Immature natural killer cell (primary cell): ENCODE measurements at places on chromosomes 3 and 15. TPM values are rescaled to one million over a fixed set of nuclear protein-coding genes. Genes with fewer than 3 reads are reported as not detected.

GRCh38 chr15:59437817-59438624 is at the start of gene FAM81A:
TSS of gene FAM81A (plus strand) at chr15:59438186. CDS start at chr15:59458627, 20,441 bp downstream.
- peak; percentile 56 for DNase-seq

DNA sequence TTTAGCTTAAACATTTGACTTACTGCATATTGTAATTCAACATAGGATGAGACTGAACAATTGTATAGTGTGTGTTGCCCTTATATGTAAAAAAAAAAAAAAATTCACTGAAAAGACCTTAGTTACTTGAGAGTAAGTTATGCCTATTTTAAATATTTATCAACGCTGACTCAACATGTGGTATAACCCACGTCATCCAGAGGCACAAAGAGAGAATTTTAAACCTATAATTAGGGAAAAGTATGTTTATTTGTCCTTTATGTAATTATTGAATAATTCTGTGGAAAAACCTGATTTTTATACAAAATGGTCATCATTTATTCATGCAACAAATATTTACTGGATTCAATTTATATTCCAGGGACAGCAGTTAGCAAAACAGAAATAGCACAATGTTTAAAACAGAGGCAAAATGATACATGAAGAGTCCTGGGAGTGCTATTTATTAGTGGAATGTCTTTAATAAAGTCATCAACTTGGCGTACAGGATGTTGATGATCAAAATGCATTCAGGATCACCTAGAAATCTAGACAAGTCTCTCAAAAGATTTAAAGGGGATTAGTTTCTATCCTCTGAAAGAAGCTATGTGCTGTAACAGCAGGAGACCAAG is 223.7 kb downstream of the PCCB start:
- DNase-seq: no peak

GRCh38 chr3:13596426-13597205 is 47.7 kb downstream of the FBLN2 start:
- DNase-seq: no peak

GRCh38 chr3:59303452-59303851 is 253.6 kb upstream of the CFAP20DC start:
- no peak for DNase-seq

The TOPAZ1 gene
- polyA plus RNA-seq: not detected

DNA sequence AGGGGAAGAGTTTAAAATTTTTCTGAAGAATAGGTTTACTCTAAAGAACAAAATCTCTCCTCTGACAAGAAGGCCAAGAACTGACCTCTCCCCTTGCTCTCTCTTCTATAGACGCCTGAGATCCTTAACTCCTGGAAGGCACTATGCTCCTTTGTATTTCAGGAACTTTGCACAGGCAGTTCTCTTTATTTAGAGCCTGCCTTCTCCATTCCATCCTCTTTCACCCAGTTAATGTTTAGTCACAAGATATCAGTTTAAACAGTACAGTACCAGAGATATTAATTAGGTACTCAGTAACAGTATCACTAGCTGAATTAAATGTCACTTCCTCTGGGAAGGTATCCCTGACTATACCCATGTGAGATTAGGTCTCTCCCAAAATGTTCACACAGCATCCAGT is 33.5 kb downstream of the HERC1 start:
- no peak for DNase-seq

The C3orf49 gene
- polyA plus RNA-seq: not detected

The AGBL1 gene
- polyA plus RNA-seq: not detected

The PLA2G4D gene
- polyA plus RNA-seq: not detected

The TRIM71 gene
- polyA plus RNA-seq: not detected

The SPTSSB gene
- polyA plus RNA-seq: 70.0 TPM

DNA sequence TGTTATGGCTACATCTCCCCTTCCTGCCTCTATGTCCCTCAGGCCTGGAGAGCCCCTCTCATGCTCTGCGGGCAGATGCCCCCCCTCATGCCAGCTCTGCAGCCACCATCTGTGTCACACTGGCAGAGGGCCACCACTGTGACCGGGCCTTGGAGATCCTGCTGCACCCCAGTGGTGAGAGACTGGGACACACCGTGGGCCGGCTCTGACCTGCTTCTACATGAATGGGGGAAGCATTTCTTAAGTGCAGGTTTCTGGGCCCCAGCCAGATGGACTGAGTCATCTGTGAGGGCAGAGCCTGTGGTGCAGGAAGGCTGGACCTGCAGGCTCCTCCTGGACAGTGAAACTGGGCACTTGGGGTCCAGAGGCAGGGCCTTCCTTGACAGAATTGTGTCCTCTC is 4.8 kb downstream of the VWA5B2 start:
- no peak for DNase-seq

DNA sequence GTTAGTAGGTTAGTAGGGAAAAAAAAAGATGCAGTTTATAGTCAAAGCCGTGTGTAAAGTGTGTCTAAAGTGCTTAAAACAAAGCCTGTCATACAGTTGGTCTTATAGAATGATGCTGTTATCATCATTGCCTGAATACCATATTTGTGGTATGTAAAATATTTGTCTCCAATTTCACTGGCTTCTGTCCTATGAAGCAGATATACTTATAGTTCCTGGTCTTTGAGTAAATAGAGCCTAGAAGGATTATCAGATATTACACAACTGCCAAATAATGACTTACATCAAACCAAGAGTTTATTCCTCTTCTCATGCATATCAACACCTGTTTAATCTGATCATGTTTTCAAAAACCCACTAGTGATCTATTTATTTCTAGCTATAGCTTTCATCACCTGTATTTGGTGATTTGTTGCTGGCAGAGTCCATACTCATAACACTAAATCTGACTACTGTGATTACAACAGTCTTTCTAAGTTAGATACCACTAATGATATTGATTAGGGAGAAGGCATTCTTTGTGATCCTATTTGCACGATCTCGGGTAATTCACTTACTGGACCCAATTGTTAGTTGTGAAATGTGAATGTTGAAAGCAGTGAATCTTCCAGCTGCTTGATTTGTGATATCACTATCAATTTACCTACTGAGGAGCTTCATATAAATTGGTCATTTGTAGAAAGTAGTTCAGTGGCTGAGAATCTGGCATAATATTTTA is 413.7 kb downstream of the LPP start:
- DNase-seq: no peak

The ADPRH gene
- 13.9 TPM for polyA plus RNA-seq

DNA sequence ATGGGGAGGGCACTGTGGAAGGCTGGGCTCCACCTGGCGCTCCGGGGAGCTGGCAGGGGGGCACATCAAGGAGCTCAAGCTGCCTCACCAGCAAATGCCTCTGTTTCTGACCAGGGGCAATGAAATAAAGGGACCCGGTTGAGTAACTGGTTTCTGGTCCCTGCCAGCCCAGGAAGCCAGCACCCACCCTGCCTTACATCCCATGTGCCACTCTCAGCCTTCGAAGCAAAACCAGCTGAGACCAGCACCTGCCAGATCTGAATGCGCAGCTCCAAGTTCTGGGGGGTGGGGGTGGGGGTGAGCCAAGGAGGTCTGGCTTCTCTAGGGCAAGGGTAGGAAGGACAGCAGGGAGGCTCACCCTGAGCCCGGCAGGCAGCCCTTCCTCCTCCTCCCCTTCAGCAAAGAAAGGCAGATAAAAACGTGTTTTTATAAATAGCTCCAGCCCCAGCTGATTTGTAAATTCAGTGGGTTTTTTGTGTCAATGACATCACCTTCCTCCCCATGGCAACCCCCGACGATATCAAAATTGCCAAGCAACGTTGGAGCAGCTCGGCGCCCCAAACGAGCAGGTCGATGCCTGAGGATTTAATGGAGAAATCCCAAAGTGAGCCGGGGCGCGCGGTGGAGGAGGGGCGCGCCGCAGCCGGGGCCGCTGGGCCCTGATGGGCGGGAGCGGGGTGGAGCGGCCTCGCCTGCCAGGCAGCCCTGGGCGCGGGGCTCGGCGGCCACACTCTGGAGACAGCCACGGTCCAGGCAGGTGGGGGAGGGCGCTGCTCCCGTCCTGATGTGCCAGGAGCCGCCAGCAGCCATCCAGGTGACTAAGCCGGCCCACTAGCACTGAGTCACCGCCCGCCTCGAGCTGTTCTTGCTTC is at the start of gene PAK6:
PAK6 (plus strand) TSS at position 532 of the 872 bp plus-strand sequence. CDS start 25,723 bp downstream, outside the sequence.
- no peak for DNase-seq

The GOLGA8J gene
- 0.17 TPM for polyA plus RNA-seq

- no peak for DNase-seq
Measured at GRCh38 chr3:168933614-168934013, 729.9 kb downstream of the MECOM start.

The CCDC39 gene
- polyA plus RNA-seq: not detected
